Right forelimb (tissue), 1 donor: ENCODE measurements at places on chromosomes 2 and 18.

- DNase-seq, result no peak
Observed at GRCh38 chr18:25557011-25557410, 205.0 kb upstream of the ZNF521 start.

DNA sequence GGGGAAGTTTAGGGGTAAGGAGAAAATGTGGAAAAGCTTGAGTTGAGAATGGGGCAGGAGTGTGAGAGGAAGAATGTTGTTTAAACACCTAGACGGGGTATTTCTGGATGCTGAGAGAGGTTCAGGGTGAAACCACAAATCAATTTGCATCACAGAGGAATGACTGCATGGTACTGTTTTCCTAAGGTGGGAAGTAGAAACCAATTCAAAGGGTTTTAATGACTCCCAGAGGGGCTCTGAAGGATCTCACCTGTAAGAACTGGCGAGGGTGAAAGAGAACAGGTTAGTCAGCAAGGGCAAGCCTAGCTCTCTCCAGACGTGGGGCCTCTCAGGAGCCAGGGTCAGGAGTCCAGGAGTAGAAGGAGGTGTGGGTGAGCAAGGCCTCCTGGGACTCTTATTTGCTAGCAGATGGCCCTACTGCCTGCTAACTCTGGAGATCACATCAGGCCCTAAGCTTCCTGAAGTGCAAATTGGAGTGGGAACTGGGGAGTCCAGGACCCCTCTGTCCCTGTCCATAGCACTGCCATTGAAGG lies 133.0 kb upstream of the CELF4 start:
- no peak for DNase-seq

- DNase-seq, result no peak
Observed at GRCh38 chr2:31147645-31148044, 9.4 kb upstream of the GALNT14 start.

DNA sequence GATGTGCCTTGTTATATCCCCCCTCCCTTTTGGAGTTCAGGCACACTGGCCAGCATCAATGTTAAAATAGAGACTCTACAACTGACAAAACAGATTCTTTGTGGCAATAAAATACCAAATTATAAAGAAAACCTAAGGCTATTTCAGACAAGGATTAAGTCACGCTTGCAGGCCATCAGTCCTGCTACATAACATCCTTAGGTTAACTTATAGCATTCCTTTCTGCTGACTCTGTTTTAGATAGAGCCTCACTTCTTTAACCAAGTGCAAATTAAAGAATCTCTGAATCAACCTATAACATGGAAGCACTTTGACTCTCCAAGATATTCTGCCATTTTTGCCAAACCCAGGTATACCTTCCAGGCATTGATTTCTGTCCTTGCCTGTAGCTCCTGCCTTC lies 784.6 kb downstream of the RNF144A start:
- no peak for DNase-seq

- no peak for DNase-seq
Observed at GRCh38 chr2:31002537-31003150, 135.6 kb downstream of the GALNT14 start.

GRCh38 chr2:169036736-169037440 lies 5.8 kb upstream of the ABCB11 start:
- no peak for DNase-seq

DNA sequence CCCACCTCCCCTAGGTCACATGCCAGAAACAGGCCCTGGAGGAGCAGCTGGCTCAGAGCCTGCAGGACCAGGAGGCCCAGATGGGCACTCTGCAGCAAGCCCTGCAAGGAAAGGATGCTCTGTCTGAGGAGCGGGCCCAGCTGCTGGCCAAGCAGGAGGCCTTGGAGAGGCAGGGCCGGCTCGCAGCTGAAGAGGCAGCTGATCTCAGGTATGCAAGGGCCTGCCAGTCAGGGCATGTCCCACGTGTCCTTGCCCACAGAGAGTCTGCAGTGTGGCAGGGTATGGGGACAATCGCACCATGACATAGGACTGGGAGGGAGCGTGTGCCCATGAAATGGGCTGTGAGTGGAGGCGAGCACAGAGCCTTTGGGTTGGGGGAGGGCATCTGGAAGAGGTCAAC lies 39.9 kb downstream of the CROCC2 start:
- DNase-seq, result peak; percentile 37

DNA sequence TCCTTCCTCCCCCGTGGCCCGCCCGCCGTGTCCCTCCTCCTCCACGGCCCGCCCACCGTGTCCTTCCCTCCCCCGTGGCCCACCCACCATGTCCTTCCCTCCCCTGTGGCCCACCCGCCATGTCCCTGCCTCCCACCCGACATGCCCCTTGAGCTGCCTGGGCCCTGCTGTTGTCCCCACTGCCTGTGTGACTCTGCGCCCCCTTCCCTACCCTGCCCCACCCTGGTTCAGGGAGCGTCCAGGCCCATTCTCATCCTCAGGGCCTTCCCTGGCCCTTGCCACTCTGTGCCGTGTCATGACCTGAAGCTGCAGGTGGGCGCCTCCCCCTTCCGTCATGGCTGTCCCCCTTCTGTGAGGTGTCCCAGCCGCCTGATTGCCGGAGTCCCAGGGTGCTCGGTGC lies 20.7 kb downstream of the D2HGDH start:
- no peak for DNase-seq

DNA sequence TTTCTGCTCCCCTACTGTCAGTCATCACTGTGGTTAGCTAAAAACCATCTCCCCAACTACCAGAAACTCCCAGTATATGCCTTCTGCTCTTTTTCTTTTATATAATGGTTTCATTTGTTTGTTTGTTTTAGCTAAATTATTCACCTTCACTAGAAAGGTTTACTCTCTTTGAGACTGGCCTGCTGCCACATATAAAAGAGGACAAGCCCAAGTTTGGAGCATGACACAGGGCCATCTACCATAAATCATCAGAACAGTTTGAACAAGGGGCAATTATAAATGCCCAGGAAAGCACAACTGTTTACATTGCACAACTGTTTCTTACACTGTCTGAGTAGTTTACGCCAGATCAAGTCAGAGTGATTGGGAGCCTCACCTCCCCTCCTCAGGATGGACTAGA lies 471.0 kb upstream of the PIK3C3 start:
- no peak for DNase-seq

DNA sequence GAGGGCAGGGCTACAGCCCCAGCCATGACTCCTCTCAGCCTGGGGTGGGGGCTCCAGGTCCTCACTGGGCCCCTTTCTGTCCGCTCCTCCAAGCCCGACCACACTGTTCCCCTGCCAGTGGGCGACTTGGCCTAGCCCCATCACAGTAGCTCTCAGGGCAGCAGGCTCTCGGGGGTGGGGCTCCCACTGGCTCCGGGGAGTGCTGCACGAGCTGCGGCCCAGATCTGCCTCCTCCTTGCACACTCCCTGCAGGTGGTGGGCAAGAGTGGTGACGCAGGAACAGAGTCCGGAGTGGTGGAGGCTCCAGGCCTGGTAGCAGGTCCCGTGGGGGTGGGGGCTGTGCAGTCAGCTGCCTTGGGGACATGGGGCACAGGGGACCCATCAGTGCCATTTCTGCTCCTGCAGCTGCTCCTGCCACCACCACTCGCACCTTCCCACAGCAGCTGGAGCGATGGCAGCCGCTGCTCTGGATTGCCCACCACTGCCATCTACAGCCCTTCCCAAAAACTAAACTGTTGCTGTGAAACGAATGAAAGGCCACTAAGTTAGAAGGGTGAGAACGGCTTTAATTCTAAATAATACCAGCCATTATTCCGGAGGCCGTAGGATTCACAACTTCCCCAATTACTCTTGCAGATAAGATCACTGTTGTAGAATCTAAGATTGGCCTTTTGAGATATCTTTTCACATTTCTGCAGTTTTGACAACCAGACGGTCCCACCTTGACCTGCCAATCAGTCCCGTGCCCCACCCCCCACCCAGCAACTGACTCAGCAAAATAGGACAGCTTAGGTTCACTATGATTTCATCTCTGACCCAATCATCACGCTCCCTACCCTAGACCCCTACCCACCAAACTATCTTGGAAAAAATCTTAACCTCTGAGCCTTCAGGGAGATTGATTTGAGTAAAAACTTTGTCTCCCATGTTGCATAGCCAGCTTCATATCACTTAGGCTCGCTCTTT lies 530.2 kb downstream of the DCC start:
- DNase-seq, result no peak

- no peak for DNase-seq
Observed at GRCh38 chr2:15159206-15159605, 401.9 kb downstream of the NBAS start.

DNA sequence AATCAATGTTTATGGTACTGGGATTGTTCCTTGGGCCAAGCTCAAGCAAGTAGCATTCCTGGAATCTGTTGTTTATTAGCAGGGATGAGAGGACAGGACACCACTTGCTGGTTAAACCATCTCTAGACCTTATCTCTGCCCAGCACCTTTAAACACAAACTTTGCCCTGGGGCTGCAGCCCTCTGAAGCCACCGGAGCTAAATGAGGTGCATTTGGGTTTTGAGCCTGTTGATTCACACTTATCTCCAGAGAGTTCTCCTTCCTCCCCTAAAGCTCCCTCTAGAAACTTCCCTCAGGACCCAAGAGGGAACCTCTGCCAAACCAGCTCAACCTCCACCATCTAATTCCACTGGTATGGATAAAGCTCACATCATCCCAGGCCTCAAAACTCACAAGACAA lies 94.8 kb upstream of the EPAS1 start:
- DNase-seq, result no peak

GRCh38 chr2:236967499-236967783 lies 118.2 kb upstream of the COPS8 start:
- no peak for DNase-seq

DNA sequence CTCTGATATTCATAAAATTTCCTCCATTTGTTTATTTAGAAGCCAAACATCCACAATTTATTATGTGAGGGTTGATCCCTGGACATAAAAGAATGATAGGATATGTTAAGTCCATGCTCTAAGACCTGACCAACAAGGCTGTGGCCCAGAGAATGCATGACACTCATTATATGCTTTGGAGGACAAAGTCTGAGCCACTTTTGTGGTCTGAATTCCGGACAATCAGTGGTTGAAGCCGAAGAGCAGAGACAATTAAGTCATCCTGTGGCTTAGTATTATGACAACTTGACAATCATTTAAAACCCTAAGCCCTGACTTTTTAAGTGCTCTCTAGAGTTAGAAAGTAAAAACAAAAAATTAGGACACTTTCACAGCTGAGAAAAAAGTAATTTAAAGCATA lies 483.3 kb downstream of the PLCL1 start:
- DNase-seq, result no peak

GRCh38 chr18:42131066-42131929 lies 176.3 kb downstream of the PIK3C3 start:
- DNase-seq, result no peak

GRCh38 chr2:97740590-97741182 lies 27.3 kb downstream of the ZAP70 start:
- no peak for DNase-seq

GRCh38 chr2:157244691-157245090 lies 12.8 kb upstream of the GALNT5 start:
- no peak for DNase-seq

- DNase-seq, result no peak
Observed at GRCh38 chr2:139403948-139404347, 623.8 kb upstream of the NXPH2 start.

DNA sequence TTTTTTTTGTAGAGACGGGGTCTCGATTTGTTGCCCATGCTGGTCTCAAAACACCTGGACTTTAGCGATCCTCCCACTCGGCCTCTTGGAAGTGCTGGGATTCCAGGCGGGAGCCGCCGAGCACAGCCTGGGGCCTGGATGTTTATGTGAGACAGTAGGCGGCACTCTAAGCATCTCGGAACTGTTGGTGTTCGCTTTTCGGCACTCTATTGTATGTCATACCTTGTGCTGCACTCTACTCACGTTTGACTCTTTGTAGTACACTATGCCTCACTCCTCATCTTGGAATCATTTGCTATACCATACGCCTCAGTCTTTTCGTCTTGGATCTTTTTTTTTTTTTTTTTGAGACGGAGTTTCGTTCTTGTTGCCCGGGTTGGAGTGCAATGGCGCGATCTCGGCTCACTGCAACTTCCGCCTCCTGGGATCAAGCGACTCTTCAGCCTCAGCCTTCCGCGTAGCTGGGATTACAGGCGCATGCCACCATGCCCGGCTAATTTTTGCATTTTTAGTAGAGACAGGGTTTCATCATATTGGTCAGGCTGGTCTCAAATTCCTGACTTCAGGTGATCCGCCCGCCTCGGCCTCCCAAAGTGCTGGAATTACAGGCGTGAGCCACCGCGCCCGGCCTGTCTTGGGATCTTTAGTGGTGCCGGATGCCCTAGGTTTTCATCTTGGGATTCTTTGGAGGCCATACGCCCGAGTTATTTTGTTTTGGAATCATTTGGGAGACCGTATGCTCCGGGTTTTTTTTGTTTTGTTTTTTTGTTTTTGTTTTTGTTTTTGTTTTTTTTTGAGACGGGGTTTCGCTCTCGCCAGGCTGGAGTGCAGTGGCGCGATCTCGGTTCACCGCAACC lies 24.2 kb upstream of the ZDBF2 start:
- no peak for DNase-seq

DNA sequence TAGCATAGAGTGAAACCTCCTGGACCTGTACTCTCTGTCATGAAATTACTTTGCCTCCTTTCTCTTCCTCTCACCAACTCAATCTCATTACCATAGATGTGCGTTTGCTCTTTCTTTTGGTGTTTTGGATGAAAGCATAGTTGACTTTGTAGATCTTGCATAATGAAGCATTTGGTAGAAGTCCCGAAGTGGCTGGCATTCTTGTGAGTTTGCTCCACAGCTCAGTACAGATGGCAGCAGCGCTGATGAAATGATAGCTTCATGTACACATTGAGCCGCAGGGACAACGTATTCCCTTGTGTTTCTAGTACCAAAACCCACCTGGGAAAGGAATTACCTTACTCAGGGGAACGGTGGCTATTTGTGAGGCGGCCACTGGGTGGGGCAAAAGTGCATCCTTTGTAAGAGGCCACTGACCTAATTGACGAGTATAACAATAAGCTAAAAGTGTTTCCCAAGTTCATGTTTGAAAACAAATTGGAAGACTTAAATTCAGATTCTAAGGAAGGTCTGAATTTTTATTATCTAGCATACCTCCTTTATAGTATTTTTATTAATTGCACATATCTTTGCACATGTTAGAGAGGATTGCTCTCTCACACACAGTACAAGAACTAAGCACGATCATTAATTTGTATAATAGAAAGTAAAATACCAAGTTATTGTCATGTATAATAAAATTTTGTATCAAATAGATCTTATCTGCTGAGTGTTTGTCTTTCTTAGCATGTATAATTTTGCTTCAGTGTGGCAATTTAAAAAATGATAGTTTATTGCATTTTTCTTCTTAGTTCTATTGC lies 25.4 kb upstream of the CDH7 start:
- DNase-seq, result no peak
